ENCODE measurements at places on chromosomes 6 and 20.

GRCh38 chr6:135577059-135577538 lies 79.6 kb upstream of the AHI1 start:
- no peak for DNase-seq

DNA sequence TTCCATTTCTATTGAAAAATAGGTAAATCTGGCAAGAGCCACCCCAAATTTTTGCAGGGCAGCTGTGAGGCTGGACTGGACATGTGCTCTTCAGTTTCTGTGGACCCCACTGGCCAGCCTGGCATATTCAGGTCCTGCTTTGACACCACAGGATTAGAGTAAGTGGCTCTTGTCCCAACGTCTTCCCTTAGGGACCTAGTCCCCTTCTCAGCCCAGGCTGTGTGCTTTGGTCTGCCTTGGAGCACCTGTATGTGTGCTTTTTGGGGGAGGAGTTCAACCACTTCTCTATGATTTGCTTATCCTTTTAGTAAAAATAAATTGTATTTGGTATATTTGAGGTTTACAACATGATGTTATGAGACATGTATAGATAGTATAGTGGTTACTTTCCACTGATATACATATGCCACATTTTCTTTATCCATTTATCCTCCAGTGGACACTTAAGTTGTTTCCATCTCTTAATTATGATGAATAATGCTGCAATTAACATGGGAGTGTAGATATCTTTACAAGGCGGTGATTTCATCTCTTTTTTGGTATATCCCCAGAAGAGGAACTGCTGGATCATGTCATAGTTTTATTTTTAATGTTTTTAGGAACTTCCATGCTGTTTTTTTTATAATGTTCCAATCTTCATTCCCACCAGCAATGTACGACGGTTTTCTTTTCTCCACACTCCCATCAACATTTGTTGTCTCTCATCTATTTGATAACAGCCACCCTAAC lies 167.8 kb upstream of the UST start:
- no peak for DNase-seq

GRCh38 chr6:119683031-119683430 lies 333.5 kb upstream of the MAN1A1 start:
- no peak for DNase-seq

DNA sequence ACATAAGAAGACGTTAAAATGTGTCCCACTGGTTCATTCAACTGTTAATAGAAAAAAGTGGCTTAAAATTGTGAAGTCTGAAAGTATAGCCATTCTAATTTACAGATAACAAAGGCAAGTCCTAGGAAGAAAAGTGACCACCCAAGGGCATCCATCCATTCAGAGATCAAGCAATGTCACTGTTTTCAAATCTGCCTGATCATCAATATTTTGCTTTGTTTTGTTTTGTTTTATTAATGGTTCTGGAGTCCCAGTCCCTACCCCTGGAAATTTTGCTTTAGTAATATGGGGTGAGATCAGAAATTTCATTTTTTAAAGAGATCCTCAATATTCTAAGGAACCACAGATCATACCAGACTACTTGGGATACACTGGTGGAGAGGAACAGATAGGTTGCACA lies 17.3 kb downstream of the KIAA0408 start:
- DNase-seq, result no peak

DNA sequence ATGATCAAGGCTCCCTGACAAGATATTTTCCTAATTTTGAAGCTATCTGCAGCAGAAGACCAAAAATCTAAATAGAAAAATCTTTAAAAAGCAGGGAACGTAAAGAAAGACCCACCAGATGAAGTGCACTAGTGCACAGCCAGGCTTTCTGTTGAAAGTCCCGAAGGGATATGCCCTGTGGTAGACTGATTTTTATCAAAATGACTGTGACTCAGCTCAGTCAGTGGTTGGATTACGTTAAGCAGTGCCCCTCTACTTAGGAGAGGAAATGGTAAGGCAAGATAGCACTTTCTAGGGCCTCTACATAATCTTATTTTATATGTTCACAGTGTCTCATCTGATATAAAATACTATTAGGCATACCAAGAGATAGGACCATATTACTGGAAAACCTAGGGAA lies 123.4 kb upstream of the RAB32 start:
- no peak for DNase-seq

DNA sequence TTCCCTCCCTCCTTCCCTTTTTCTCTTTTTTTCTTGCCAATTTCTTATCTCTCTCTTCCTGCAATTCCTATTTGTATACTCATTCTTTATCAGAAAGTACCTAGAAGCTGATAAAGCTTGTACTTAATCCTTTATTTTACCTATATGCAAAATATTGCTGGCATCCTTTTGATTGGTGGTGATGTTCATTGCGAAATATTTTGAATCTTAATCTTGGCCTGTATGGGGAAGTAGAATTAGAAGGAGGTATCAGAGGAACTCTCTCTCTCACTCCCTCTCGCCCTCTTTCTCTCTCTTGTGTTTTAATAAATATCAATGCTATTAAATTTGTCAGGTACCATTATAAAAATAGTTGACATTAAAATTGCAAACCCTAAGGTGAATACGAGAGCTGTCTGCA lies 52.8 kb downstream of the UST start:
- no peak for DNase-seq

DNA sequence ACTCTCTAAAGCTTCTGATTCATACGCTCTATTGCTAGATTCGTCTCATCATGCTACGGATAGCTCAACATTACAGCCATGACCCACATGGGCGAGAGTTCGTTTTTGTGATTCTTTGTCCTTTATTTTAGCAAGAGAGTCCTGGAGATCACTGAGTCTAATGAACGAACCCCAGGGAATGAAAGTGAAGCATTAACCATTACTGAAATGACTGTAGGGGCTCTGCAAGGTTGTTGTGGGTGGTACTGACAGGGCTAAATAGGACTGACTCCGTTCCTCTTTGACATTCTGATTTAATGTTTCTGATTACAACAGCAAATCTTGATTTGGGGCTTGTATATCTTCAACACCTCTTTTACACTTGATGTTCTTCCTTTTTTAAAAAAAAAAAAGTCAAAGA lies 13.7 kb upstream of the RTF2 start:
- DNase-seq, result no peak

DNA sequence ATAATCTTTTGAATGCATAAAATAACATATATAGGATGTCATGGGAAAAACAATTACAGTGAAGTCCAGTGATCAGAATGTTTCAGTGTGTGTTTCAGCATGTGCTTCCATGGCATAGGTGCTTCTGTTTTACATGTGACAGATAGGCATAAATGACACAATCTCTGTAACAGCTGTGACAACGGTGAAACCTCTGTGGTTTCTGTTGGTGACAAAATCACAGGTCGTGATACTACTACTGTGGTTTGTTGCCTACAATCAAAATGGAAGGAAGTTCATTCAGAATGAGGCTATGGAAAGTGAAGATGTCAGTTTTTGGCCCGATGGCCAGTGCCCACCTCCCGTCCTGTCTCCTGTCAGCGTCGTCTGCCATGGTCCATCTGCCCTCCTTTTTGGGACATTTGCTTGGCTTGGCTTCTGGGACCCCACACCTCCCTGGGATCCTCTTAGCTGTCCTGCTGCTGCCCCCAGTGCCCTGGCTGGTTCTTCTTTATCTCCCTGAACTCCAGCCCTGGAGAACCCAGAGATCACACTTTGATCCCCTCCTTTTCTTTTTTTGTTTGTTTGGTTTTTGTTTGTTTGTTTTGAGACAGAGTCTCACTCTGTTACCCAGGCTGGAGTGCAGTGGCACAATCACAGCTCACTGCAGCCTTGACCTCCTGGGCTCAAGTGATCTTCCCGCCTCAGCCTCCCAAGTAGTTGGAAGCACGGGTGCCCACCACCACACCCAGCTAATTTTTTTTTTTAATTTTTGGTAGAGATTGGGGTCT lies 79.3 kb upstream of the NAA20 start:
- no peak for DNase-seq

DNA sequence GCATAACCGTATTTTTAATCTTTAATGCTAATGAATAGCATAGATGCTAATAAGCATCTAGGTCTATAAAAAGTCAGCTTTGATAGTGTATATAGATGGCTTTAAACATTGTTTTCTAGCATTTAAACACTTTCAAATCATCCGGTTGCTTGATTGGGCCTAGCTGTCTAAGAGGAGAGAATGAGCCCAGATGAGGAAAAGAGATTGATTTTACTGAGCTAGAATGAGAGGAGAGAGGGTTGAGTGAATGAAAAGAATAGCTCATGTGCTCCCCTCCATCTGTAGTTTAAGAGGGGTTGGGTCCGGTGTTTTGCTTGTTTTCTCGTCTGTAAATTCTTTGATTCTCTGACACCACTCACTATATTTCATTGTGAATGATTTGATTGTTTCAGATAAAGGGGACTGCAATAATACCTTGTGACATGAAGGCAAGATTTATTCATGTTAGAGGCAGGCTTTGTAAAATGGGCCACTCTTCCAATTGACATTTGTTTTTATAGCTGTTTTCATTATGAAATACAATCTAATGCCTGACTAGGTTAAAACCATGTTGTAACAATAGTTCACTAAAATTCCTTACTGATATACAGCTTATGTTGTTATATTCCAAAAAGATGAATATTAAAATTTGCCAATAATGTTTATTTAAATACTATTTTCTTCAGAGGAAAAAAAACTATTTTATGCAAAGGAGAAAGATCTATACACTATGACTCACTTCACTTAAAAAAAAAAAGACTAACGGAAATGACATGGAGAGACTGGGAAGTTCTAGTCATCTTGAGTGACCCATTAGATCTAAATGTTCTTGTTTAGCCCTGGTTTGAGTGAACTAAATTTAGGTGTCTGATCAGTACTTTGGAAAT lies 3.2 kb downstream of the PTPN1 start:
- no peak for DNase-seq

GRCh38 chr6:166596776-166597507 lies 10.5 kb upstream of the RAMACL start:
- DNase-seq, result no peak

GRCh38 chr6:7633361-7633760 lies 43.4 kb downstream of the SNRNP48 start:
- DNase-seq, result no peak

GRCh38 chr6:14619419-14619781 lies 501.8 kb downstream of the CD83 start:
- DNase-seq, result no peak

GRCh38 chr20:50876816-50877215 lies 54.4 kb downstream of the ADNP start:
- DNase-seq, result no peak

GRCh38 chr6:33217246-33217645 lies 8.9 kb downstream of the RING1 start:
- DNase-seq, result no peak

DNA sequence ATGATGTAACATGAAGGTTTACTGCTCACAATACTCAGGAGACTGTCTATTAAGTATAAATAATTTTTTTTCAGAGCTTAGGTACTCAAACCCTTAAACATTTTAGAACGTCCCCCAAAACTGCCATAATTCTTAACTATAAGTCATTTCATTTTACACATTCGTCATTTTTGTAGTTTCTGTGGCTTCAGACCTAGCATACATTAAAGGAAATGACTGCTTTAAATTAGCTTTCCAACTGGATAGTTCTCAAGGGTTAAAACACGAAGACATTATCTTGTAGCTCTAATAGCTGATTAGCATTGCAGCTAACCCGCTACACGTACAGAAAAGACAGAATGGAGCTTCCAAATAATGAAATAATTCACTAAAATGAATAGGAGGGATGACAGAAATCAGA lies 24.9 kb upstream of the PLN start:
- no peak for DNase-seq

Data from KG1 (cell line).